ENCODE measurements at places on chromosomes 16 and 17.

- DNase-seq: peak; percentile 3
Measured at GRCh38 chr16:74035816-74036215, 260.8 kb upstream of the PSMD7 start.

DNA sequence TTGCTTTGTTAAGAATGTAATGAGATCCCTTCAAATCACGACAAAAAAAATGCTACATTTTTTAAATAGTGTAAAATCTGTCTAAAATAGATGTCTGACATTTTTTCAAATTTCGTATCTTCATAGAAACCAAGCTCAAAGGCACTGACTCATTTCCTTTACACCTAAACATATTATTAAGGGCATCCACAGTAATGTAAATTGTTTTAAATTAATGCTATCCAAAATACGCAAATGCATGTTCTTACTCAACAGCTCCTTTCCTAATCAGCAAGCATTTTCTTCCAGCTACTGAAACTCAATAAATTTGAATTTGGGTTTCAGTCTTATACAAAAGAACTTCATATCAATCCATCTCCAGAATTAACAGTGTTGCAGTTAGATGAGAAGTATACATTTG is 4.3 kb downstream of the C16orf87 start:
- no peak for DNase-seq

DNA sequence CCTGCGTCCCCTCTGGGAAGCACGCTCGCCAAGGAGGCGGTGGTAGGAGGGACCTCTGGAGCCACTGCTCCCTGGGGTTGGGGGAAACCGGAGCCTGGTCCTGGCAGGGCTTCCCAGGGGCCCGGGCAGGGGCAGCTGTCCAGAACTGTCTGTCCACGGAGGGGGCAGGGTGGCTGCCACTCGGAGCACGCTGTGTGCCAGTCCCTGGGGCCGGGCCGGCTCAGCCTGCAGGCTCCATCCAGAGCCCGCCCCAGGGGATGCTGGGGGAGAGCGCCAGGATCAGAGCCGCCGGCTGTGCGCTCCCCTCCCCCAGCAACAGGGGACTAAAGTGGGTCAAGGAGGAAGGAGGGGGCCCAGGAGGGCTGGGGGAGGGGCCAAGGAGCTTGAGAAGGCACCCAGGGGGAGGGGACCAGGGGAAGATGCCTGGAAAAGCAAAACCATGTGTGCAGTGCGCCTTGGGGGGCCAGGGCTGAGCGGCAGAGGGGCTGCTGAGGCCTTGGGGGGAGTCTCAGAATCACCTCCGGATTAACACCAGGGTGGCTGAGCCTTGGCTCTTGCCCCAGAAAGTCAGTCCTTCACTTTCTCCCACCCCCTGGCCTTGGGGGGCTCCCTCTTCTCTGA is 21.3 kb downstream of the ZNF423 start:
- peak; percentile 96 for DNase-seq

DNA sequence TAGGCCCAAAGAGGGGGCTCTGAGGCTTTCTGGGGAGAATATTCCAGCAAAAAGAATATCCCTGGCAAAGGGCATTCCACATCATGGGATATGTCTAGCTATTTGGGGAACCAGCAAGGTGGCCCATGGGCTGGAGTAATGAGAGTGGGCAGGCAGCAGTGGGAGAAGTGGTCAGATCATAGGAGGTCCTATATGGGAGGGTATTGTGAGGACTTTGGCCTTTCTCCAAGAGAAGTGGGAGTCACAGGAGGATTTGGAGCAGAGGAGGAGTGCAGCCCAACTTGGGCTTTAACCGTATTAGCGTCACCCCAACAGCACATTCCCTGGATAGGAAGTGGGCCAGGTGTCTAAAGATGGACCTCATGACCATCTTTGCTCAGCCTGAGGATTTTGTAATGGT is 151.4 kb downstream of the ENGASE start:
- DNase-seq: no peak

- DNase-seq: no peak
Measured at GRCh38 chr16:19517424-19518089, 4.3 kb downstream of the GDE1 start.

GRCh38 chr16:14409563-14409962 is 220.5 kb downstream of the PARN start:
- no peak for DNase-seq

DNA sequence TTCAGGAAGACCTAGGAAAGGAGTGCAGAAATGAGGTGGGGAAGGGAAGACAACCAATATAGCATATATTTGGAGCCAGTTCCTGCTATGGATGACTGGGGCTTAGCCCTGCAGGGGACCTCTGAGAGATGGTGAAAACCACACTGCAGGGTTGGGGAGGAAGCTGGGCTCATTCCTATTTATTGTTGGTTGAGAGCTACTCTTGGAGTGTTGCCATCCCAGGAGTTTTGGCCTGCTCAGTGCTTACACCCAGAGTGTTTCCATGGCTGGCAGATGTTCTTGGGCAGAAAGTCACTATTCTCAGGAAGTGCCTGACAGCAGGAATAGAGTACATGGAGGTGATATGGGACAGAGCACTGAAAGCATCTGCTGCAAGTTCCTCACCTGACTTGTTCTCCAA is 145.8 kb downstream of the SPACA3 start:
- DNase-seq: no peak

- DNase-seq: no peak
Measured at GRCh38 chr16:19177111-19177739, 9.2 kb downstream of the SYT17 start.

DNA sequence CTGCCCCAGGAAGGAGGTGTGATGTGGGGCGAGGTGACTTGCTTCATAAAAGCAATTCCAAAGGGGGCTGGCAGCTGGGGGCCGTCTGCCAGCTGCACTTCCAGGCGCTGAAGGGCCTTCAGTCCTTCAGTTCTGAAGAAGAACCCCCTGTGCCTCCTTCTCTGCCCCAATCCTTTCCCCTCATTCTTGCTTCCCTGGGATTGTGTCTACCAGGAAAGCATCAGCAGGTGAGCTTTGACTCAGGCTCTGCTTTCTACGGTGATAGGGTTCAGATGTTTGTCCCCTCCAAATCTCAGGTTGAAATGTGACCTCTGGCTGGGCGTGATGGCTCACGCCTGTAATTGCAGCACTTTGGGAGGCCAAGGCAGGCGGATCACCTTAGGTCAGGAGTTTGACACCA is 52.5 kb upstream of the NKD1 start:
- DNase-seq: no peak

- DNase-seq: no peak
Measured at GRCh38 chr17:37694734-37695133, 50.1 kb downstream of the HNF1B start.
